ENCODE measurements at places on chromosomes 12 and 14.

DNA sequence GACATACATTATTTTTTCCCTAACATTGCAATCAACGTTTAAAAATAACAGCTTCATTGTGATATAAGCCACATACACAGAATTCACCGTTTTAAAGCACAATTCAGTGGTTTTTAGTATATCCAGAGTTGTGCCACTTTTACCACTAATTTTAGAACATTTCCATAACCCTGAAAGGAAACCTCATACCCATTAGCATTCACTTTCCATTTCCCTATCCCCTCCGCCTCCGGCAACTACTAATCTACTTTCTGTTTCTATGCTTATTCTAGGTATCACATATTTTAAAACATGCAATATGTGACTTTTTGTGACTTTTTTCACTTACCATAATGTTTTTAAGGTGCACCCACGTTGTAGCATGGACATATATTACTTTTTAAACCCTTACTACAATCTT, 55.6 kb upstream of the ISM2 start:
- no peak for DNase-seq

GRCh38 chr12:74349925-74350324, 187.7 kb upstream of the ATXN7L3B start:
- no peak for DNase-seq

GRCh38 chr12:124388038-124388671, 93.3 kb downstream of the RFLNA start:
- DNase-seq, result no peak

GRCh38 chr14:34650786-34651584, 21.0 kb upstream of the SNX6 start:
- DNase-seq, result no peak

DNA sequence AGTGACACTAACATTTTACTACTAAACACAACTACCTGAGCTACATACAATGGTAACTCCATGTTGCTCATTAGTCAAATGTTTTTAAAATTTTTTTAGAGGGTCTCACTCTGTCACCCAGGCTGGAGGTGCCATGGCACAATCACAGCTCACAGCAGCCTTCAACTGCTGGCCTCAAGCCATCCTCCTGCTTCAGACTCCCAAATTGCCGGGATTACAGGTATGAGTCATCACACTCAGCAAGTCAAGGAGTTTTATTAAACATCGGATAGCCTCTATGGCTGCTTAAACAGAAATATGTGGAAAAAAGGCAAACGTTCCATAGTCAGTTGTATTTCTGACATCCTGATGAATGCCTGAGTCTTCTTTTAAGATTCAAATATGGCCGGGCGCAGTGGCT, 11.1 kb upstream of the NPFF start:
- no peak for DNase-seq

GRCh38 chr14:33914676-33915516, 36.0 kb downstream of the EGLN3 start:
- no peak for DNase-seq

GRCh38 chr12:114406984-114407841, 1.3 kb upstream of the TBX5 start:
- no peak for DNase-seq

DNA sequence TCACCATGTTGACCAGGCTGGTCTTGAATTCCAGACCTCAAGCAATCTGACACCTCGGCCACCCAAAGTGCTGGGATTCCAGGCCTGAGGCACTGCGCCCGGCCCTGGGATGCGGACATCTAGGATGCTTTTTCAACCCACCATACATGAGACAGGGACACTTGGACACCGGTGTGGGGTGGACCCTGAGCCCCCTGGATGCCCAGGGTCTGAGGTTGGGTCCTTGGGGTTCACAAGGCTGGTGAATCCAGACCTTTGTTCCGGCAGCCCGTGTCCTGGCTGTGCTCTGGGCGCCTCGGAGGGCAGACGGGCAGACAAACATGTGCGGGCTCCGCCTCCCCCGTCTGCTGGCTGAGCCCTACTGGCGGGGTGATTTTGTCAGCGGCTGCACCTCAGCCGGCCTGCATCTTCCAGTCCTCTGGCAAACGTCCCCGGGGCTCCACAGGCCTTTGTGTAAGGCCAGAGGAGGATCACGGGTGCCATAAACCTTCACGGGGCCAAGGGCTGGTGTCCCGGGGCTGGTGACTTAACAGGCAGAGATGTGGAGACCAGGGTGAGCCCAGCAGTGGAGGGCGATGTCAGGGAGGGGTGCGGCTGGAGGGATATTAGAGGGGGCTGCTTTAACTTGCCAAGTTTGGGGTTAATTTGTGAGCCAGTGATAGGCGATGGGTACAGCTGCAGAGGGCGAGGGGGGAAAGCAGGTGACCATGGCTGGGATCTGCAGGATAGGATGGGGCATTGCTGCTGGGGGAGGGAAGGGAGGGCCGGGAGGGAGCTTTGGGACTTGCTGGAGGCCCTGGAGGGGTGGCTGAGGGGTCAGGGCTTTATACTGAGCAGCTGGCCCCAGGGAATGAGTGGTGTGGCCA, 5.8 kb downstream of the ASPG start:
- peak; percentile 36 for DNase-seq

DNA sequence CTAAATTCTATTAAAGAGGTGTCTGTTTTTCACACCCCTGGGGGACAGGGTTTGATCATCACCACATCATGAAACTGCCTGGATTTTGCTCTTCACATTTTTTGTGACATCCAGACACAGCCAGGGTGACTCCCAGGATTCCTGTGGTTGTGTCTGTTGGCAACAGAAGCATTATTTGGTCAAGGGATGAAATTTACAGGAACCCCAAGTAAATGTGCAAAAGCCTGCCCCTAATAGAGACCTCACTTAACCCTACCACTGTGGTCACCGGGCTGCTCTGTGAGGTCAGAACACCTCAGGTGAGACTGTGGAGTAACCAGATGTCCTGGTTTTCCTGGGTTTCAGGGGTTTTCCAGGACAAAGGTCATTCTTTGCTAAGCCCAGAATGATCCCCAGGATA, 103.8 kb downstream of the DAD1 start:
- DNase-seq, result no peak

DNA sequence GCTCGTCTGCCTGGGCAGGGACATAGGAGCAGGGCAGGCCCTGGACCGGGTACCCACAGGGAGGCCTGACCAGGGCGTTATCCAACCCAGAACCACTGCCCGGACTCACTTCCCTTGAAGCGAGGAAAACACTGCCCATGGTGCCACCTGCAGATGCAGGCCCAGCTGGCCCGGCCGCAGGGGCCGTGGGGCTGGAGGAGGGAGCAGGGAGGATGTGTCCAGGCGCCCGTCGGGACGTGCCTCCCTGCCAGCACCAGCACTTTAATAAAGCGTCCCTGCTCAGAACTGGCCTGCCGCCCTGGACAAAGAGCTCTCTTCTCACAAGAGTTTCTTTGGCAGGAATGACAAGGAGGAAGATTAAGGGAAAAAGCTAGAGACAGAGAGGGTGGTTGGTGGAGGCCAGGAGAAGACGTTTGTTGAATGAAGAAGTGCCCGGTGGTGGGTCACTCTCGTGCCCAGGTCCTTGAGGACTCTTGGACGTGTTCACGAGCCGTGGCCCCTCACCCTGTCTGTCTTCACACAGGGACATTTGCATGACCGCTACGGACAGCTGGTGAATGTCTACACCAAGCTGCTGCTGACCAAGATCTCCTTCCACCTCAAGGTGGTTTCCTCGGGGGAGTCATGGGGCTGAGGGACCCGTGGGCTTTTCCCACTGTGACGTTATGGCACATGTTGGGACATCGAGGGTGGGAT, 14.2 kb downstream of the HIP1R start:
- no peak for DNase-seq

DNA sequence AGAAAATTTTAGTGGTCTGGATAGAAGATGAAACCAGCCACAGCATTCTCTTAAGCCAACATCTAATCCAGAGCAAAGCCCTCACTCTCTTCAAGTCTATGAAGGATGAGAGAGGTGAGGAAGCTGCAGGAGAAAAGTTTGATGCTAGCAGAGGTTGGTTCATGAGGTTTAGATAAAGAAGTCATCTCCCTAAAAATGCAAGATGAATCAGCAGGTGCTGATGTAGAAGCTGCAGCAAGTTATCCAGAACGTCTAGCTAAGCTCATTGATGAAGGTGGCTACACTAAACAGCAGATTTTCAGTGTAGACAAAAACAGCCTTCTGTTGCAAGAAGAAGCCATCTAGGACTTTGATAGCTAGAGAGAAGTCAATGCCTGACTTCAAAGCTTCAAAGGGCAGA, 48.5 kb downstream of the FBXO33 start:
- DNase-seq, result no peak

DNA sequence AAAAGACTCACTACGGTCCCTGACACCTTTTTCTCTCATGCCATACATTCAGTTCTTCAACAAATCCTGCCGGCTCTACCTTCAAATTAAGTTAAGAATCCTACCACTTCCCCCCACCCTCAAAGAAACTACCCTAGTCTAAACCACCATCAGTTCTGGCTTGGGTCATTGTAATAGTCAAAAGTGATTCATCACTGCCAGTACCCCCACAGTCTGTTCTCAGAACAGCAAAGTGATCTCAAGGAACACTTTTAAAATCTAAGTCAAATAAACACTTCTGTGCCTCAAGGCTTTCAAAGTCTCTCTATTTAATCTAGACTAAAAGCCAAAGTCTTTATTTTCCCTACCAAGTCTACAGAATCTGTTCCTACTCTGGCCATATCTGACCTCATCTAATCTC, 12.0 kb upstream of the FAM234B start:
- DNase-seq, result no peak

DNA sequence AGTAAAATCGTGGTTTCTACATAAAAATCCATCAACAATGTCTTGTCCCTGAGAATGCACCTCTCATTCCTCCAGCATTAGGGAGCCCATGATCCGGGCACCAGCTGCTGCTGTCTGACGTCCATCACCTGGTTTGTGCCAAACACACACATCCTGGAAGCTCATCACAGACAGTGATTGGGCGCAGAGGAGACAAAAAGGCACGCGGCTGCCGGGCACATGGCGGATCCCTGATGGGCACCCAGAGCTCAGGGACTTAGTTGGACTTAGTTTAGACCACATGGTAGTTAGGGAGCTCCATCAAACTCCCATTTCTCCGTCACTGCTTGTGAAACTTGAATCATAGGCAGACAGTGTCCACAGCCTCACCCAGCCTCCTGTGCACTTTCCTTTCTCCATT, 1059.3 kb downstream of the TMEM121 start:
- DNase-seq, result no peak

- DNase-seq, result no peak
Measured at GRCh38 chr12:113155646-113156045, 6.1 kb downstream of the CFAP73 start.

Measured in BE2C (cell line).